Fibroblast of mammary gland (primary cell): ENCODE measurements at places on chromosomes 5 and 9.

GRCh38 chr9:82547995-82548394 is 514.9 kb downstream of the RASEF start:
- DNase-seq, result no peak

DNA sequence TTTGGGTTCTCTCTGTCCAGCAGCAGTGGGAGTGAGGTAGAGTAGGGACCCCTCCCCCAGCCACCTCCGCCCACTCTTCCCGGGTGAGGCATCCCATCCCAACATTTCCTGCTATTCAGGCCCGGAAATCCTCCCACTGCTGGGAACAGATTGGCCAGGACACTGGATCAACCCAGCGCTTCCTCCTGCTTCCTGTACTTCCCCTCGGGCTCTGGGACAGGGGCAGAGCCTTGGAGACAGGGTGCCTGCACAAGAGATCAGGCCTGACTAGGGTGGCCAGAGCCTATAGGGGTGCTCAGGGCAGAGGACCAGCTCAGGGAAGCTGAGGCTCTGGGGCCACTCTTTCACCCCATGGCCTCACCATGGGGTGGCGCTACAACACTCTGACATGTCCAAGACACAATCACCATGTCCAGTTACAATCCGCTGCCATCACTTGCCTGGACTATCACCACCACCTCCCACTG is 14.5 kb downstream of the SH2D3C start:
- peak; percentile 23 for DNase-seq

DNA sequence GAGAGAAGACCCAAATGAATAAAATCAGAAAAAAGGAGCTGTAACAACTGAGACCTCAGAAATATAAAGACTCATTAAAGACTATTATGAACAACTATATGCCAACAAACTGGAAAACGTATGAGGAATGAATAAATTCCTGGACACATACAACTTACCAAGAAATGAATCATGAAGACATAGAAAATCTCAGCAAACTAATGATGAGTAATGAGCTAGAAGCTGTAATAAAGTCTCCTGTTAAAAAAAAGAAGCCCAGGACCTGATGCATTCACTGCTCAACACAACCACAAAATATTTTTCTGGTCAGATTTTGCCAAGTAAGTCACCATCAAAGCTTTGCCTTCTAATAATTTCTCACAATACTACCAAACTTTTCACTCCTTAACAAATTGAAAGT is 666.7 kb downstream of the LRRC70 start:
- peak; percentile 76 for DNase-seq

- DNase-seq, result no peak
These were observed 1.3 kb upstream of the SUSD3 start for GRCh38 chr9:93057042-93057702.

DNA sequence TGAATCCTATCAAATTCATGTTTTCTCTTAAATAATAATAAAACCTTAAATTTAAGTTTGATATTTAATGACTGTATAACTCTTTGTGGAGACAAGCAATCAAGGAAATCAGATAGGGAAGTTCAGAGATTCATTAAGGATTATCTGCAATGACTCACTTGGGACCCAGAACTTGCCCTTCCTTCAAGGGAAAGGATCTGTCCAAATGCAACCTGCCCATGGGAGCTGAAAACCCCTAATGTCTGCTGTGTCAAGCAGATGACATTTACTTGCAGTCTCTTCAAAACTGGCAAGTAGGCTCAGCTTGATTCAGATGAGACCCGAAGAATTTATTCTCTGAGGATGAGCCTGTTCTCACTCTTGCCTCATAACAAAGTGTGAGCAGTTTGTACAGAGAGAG is 1577.6 kb downstream of the EFNA5 start:
- DNase-seq, result no peak

DNA sequence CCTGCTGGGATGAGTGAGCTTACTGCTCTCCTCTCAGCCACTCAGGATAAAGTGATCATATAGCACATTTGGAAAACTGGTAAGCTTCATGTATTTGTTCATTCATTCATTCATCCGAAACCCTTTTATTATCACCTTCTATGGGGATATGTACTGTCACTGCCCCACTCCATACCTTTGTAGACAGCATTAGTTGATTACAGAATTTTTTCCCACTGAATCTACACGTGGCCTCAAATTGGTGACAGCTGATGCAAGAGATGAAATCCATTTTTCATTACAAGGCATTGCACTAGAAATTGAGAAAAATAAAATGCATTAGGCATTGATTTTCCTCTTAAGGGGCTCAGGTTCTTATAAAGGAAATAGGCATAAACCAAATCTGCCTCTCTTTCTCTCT is 9.7 kb downstream of the GRIA1 start:
- no peak for DNase-seq

DNA sequence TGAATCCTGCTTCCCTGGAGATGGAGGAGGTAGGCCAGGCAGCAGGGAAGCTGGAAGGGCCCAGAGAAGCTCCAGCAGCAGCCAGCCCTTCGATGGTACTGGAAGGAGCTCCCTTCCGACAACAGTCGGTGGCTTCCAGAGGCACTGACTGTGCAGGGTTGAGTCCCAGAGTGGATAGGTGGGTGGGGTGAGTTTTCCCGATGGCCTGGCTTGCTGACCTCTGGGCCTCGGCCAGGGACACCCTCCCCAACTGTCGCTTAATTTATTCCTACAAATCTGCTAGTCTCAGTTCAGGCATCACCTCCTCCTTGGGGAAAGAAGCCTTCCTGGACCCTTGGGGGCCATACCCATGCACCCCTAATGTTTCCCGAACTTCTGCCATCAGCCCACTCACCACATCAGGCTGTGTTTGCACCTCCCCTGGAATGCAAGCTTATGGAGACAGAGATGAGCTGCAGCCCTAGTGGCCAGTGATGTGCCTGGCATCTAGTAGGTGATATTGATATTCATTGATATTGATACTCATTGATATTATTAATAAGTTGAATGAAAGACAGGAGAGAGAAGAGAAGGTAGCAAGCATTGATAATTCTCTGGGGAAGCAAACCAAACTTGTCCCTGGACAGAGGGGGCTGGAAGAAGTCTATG is 104.6 kb upstream of the BOD1 start:
- no peak for DNase-seq

- DNase-seq, result no peak
These were observed 36.4 kb upstream of the NKX2-5 start for GRCh38 chr5:173271419-173271818.

GRCh38 chr9:123655681-123656423 is 274.1 kb downstream of the DENND1A start:
- no peak for DNase-seq

DNA sequence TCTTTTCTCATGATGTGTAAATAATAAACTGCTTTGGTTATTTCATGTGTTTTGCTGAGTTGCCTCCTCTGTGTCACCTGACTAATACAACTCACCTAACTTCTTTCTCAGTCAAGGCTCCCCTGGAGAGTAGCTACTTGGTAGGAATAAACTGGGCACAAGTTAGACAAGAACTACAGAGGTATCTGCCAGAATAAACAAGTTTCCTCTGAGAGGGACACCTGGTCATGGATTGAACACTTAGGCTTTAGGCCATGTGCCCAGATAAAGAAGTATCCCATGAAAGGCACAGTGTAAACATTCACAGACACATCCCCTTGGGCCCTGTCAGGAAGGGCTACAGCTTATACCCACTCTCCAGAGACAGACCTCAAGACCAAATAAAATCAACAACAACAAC is 532.5 kb downstream of the KIF4B start:
- no peak for DNase-seq

DNA sequence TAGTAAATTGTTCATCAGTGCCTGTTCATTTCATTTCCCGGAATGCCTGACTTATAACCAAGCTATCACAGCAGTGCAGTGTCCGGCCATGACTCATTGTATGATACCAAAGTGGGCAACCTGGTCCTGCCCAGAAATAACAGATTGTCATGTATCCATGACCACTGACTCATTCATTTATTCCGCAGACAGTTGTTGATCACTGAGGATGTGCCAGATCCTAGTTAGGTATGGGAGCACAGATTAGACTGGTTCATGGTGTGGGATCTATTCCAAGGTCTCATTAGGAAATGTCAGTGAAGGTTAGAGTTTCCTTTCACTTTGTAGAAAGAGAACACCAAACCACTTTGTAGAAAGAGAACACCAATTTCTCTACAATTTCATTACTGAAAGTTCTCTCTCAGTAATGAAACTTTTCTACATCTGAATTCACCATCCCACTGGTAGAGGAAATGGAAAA is 8.7 kb downstream of the NREP start:
- DNase-seq, result peak; percentile 96

GRCh38 chr9:136083558-136084062 is 11.5 kb downstream of the NACC2 start:
- no peak for DNase-seq

GRCh38 chr5:38837932-38838331 is 7.9 kb upstream of the OSMR start:
- DNase-seq, result no peak

GRCh38 chr5:176985516-176985915 is 21.1 kb downstream of the UIMC1 start:
- no peak for DNase-seq
